ENCODE measurements at places on chromosomes 6 and 20.

DNA sequence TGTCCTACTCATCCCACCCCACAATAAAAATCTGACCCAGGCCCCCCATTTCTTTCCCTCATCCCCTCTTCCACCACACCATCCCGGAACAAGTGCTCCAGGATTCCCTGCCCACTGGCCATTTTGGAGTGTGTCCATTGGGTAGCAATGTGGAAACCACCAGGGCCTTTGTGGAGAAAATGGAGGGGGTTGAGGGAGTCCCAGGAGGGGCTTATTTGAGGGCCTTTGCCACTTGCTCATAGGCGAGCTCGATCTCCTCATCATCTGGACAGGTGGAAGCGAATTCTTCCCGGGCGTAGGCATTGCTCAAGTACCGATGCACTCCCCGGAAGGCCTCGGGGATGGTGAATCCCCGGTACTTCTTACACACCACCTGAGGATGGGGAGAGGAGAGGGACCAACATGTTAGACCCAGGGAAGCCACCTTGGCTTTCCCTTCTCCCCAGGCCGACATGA lies 1.6 kb upstream of the DDAH2 start:
- no peak for DNase-seq

GRCh38 chr6:118401325-118401975 lies 146.6 kb upstream of the PLN start:
- no peak for DNase-seq

DNA sequence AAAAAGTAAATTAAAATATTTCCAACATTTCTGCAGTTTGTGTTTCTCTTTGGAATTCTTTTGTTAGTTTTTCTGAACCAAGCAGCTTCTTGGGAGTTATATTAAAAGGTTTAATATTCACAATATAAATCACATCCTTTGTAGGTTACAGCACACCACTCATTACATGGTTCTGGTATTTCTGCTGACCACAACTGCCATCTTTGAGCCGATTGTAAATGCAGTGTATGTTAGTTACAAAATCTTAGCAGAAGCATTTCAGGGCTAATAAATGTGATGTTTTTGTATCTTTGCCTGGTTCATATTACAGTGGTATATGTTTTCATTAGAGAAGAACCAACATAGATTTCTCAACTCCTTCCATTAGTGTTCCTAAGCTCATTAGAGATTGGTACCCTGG lies 19.1 kb upstream of the TSHZ2 start:
- no peak for DNase-seq

DNA sequence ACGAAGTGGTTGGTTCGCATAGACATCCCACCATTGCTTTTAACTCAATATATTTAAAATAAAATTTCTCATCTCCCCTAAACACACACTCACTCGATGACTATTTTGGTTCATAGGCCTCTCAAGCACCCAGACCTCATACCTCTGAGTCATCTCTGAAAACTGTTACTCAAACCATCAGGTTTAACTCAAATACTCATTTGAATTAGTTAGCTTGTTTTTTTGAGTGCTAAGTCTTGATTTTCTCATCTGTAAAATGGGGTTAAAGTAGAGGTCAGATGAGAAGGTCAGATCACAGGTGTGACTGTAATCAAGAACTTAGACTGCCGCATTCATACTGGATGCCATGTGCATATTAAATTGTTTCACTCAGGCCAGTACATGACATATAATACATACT lies 243.9 kb upstream of the TENT5A start:
- no peak for DNase-seq

DNA sequence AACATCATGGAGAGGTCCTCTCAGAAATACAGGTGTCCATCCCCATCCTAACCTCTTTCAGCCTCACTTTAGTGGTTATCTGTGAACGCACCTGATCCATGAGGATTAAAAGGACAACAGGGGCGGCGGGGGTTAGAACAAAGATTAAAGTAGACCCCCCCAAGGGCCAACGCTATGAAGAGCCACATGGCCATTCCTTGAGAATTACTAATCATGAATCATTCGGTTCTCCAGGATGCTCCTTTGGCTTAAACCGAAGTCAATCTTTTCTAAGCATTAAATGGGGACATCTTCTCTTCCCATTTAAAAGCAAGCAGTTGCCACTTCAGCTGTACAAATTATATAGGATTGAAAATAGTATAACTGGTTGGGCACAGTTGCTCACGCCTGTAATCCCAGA lies 212.4 kb downstream of the GMPR start:
- no peak for DNase-seq

DNA sequence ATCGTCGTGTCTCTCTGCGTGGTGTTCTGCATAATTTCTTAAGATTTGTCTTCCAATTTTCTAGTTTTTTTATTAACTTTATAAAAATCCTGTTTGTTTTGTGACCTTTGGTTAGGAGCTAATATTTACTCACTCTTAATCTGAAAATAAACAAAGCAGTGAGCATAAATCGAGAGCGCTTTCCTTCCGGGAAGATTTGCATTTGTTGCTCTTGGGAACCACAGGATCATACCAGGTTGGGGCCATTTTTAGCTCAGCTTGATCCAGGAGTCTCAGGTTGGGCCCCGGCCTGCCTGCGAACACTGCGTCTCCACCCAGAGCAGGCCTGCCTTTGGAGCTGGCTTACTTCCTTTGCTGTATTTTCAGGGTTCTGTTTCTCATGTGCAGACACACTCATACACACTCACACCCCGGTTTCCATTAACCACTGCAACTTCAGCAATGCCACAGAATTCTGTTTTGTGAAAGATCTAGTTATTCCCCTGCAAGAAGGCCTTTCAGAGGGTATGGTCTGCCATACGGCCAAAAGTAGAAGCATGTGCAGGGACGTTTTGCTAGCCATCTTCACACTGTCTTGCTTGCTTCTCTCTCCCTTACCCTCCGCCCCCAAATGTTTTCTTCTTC lies 17.3 kb downstream of the BPHL start:
- DNase-seq: no peak

- DNase-seq: no peak
Observed at GRCh38 chr6:132910759-132911158, 96.4 kb downstream of the RPS12 start.

DNA sequence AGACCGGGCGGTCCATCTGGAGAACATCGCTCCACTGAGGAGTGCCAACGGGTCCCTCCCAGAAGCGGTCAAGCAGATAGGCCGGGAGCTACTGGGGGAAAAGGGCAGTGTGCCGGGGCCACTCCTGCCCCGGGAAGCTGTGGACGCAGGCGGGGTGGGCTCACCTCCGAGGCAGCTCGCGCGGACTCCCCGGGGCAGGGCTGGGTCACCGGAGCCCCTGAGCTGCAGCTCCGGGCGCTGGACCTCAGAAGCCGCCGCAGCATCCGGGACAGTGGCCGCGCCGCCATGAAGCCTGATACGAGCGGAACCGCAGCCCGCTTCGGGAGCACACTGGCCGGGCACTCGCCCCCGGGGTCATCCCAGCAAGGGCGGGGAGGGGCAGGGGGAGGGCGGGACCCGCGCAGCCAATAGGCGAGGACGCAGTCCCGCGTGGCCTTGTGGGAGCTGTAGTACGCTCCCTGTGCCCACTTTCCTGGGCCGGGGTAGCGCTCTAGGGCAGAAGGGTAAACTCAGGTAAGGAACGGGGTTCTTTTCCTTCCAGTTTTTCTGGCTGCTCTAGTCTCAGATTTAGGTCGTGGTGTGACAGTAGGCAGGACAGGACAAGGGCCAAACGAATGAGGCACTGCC lies at the start of gene MOCS1:
Gene MOCS1 (minus strand): TSS at position 332 of the 627 bp plus-strand sequence. CDS start 45 bp downstream, at position 287.
- DNase-seq: peak; percentile 63

- DNase-seq: no peak
Observed at GRCh38 chr6:145367149-145367548, 368.2 kb downstream of the EPM2A start.

DNA sequence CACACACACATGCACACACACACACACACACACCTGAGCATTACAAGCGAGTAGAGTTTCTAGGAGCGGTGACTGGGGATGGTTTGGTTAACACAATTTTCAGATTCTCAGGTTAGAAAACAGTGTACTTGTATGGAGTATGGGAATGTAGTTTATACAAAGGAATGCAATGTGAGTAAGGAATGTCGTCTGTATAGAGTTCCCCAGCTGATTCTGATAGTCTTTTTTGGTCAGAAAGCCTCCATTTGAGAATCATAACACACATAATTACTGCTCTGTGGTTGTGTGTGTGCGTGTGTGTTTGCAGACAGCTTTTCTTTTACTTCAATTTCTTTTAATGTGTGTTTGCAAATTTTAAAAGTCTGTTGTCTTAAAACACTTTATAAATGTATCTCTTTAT lies 93.2 kb downstream of the MYO6 start:
- no peak for DNase-seq

DNA sequence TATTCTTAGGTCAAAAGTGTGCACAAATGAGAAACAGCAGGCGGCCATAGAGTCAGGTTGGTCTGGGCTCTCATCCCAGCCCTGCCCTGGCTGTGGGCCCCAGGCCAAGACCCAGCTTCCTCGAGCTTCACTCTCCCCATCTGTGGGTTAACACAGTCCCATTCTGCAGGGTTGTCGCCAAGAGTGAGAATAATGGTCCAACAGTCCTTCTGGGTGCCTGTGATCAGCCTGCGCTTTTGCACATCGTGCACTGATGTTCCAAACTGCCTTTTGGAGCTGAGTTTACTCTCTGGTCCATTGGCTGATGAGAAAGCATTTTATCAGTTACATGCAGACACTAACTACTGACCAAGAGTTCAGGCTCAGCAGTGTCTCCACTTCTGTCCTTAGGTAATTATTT lies 82.6 kb downstream of the INSM1 start:
- DNase-seq: no peak

- no peak for DNase-seq
Observed at GRCh38 chr6:29793036-29793356, 34.6 kb upstream of the HLA-G start.

DNA sequence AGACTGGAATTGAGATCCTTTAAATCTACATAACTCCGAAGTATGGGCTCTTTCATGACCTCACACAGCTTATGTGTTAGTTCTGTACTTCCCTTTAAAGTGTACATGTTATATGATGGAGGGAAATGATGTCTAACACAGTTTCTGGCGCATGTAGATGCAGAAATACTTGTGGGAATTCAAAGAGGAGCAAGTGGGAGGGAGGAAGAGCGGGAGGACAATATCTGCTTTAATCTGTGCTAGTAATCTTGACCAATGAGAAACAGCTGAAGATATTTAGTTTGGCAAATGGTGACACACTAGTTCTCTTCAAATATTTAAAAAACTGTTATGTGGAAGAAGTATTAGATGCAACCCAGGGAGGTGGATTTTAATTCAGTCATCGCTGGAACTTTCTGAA lies 62.9 kb upstream of the PLEKHG1 start:
- DNase-seq: no peak

DNA sequence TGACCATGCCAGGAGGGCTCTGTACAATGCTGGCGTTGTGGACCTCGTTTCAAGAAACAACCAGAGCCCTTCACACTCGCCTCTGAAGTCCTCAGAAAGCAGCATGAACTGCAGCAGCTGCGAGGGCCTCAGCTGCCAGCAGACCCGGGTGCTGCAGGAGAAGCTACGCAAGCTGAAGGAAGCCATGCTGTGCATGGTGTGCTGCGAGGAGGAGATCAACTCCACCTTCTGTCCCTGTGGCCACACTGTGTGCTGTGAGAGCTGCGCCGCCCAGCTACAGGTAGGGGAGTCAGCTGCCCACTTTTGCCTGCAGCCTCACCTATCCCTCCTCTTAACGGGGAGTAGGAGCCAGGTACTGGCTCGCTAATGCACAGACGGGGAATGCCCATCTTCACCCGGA lies 16.2 kb downstream of the MYLIP start:
- no peak for DNase-seq

DNA sequence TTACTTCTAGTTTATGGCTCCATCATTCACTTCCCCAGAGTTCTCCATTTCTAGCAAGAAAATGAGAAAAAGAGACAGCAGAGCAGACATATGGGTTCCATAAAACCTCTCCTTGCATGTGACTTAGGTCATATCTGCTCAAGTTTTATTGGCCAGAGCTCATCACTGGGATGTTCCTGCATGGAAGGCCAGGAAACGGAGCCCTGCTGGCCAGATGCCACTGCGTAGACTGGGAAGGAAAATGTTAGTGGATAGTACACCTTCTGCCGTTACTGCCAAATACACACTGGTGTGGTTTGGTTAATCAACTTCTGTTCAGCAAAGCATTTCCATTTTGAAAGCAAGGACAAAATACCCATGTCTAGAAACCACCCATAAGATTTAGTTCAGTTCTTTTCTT lies 220.6 kb upstream of the TSHZ2 start:
- no peak for DNase-seq

DNA sequence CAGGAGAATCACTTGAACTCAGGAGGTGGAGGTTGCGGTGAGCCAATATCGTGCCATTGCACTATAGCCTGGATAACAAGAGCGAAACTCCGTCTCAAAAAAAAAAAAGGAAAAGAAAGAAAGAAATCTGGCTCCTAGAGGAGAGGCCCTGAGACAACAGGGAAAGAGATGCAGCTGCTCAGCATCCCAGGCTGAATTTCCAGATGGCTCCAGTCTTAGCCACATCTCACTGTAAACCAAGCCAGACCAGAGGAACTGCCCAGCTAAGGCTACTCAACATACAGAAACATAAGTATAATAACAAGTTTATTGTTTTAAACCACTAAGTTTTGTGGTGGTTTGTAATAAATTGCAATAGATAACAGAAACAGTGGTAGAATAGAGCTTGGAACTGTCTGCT lies 38.5 kb upstream of the TASP1 start:
- no peak for DNase-seq

GRCh38 chr6:87706187-87706966 lies 4.3 kb upstream of the AKIRIN2 start:
- DNase-seq: no peak

DNA sequence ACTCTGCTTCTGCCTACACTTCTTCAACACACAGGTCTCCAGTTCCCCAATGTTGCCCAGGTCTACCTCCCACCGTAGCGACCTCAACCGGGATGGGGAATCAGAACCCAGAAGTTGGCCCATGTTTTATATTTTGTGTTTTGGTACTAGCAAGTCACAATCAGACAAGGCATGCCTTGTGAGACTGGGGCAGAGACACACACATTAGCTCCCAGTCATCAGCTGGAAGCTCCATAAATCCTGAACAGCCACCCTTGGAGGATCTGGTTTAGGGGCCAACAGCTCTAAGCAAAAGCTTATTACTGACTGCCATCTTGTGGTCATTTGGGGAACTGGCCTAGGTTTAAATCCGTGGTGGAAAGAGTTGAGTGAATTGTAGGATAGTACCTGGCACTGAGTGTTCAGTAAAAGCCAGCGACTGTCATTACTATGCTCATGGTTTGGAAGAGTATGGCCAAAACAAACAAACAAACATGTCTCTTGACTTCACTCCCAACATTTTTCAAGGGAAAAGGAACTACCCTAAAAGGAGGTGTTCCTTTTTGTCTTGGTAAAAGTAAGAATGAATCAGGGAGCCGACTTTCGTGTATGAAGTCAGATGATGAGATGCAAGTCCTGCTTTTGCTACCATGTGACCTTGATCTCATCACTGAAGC lies 40.5 kb downstream of the PIM1 start:
- peak; percentile 85 for DNase-seq
